Nephron progenitor cell (in vitro differentiated cells): ENCODE measurements at places on chromosomes 1 and 21.

DNA sequence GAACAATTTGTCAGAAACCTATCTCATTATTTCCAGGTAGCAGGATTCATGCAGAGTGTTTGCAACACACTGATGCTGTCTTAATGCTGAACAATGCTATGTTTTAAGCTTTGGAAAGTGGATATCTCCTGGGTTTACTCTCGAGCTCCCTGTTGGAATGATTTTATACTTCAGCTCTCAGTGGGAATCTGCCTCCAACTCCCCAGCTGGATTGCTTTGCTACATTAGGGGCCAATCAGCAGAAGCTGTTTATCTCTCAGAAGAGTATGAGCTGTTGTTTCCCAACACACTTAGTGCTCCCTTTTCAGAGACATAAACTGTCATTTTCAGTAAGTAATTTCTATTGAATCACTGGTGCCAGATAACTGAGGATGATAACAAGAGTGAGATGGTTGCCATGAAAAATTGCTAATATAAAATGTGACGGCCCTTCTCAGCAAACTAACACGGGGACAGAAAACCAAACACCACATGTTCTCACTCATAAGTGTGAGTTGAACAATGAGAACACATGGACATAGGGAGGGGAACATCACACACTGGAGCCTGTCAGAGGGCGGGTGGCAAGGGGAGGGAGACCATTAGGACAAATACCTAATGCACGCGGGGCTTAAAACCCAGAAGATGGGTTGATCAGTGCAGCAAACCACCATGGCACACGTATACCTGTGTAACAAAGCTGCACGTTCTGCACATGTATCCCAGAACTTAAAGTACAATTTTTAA is 265.9 kb upstream of the RUNX1 start:
- no peak for DNase-seq

- no peak for DNase-seq
These were observed 7.3 kb upstream of the CAMK2N1 start for GRCh38 chr1:20493309-20493708.

- no peak for DNase-seq
These were observed 338.9 kb upstream of the PRMT6 start for GRCh38 chr1:106717591-106717990.

GRCh38 chr1:23169727-23170335 is 1.2 kb upstream of the LUZP1 start:
- DNase-seq: peak; percentile 23

DNA sequence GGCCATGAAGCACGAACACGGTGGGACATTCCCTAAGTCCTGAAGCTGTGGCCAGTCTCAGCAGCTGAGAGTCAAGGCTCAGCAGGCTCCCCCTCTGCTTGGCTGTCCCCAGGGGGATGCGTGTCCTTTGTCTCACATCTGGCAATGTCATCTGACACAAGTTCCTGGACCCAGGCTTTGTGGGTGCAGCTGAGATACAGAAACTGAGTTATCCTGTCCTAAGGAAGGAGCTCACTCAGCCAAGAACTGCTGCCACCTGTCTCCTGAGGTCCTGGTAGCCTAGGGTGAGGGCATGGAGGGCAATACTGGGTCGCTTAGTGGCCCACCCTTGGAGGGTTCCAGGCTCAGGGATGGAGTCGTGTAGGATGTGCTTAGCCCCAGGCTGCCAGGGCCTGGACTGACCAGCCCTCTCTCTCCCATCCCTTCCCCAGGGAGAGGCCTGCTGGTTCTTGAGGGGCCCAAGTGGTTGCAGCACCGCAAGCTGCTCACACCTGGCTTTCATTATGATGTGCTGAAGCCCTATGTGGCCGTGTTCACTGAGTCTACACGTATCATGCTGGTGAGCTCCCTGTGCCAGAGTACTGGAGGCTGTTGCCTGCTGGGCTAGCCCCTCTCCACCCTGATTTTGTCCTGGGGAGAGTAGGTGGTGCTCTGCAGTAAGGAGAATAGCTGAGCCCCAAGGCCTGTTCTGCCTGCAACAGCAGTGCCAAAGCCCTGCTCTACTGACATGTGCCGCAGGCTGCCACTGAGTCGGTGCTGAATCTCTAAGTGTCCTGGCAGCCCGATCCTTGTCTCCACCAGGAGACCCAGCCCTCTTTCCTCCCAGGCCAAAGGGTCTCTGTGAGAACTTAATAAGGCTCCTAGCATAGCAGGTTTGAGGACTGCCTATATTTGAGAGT is 13.5 kb downstream of the CYP4B1 start:
- no peak for DNase-seq

GRCh38 chr1:15523104-15524020 is 653 bp downstream of the CASP9 start:
- DNase-seq: no peak
